Stimulated activated naive CD4-positive, alpha-beta T cell treated with Interleukin-2 at 50 U/mL for 16 hours (primary cell): ENCODE measurements at places on chromosomes 4 and X.

- DNase-seq: no peak
Measured at GRCh38 chr4:151052785-151053184, 37.7 kb upstream of the LRBA start.

- no peak for DNase-seq
Measured at GRCh38 chrX:149372866-149373265, 132.2 kb downstream of the IDS start.

DNA sequence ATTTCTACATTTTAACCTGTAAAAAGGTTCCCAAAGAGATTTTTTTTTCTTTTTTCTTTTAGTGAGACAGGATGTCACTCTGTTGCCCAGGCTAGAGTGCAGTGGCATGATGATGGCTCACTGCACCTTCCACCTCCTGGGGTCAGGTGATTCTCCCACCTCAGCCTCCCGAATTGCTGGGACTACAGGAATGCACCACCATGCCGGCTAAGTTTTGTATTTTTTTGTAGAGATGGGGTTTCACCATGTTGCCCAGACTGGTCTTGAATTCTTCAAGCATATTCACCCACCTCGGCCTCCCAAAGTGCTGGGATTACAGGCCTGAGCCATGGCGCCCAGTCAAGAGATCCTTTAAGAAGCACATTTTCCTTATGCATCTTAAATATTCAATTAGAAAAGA lies 12.6 kb downstream of the RHOH start:
- DNase-seq: no peak

- DNase-seq: no peak
Measured at GRCh38 chr4:6264225-6264540, 5.5 kb upstream of the WFS1 start.

DNA sequence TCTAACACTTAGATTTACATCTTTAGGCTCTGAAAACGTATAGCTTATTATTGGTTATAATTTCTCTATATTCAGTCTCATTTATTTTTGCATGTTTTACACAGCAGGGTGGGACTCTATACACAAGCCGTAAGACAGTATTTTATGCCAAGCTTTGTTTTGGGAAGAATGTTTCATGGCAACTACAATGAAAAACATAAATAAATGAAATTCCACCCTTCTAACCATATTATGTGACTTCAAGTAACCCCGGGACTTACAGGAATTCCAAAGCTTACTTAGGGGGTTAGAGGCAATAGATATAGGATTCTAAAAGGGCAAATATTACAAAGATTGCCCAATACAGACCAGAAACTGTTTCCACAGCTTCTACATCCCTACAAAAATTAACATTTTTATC lies 370.9 kb downstream of the PRR32 start:
- no peak for DNase-seq

GRCh38 chrX:68870357-68870756 lies 41.5 kb downstream of the EFNB1 start:
- DNase-seq: no peak

DNA sequence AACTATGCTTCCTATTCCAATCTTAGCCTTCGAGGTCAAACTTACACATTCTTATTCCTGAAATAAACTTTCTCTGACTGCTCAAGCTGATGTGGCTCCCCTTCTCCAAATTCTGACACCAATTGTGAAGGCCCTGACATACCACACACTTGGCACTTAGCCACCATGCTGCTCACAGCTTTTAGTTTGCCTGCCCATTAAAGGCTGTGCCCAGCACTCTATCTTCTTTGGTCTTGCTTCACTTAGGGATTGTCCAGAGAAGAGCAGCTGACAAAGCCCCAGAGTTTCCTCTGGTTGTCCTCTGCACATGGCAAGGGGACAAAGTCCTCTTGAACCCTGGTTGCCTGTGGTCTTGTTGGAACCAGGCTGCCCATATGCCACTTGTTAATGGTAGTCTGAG lies 126.1 kb downstream of the ARHGEF9 start:
- DNase-seq: no peak

GRCh38 chrX:130147631-130148030 lies 18.0 kb downstream of the AIFM1 start:
- DNase-seq: no peak

GRCh38 chr4:118711052-118711451 lies 25.9 kb downstream of the METTL14 start:
- no peak for DNase-seq

GRCh38 chrX:68273887-68274286 lies 159.4 kb downstream of the OPHN1 start:
- no peak for DNase-seq

DNA sequence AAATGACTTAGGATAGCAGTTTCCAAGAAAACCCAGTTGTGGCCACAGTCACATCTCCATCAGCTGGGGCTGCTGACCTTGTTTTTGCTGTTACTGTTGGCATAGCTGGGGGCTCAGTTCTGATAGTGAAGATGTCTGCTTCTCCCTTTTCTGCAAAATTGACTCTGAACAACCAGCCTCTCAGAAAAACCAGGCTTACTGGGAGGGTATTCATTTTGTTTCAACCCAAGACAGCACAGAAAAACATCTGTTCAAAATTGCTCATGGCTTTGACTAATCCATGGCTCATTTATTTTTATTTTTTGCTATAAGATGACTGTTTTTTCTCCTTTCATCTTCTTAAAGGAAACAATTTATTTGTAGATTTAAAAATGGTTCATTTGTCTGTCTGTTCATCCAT lies 53.1 kb downstream of the RASL11B start:
- DNase-seq: no peak

DNA sequence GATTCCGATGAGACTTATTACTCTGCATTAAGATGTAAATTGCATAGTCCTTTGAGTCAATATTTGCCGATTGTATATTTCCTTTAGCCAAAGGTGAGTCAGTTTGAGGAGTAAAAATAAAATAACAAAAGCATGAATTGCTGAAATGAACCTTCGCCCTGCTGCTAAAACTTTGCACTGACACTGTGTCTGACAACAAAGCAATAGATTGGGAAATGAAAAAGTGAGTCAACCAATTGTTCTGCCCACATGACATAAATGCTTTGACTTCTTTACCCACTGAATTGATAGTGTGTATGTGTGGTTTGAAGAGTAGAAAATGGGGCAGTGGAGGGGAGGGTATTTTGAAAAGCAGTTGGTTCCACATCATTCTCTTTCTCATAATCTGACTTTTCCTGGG lies 88.4 kb upstream of the AFF2 start:
- DNase-seq: no peak

GRCh38 chr4:167469436-167469835 lies 235.1 kb upstream of the SPOCK3 start:
- DNase-seq: no peak

DNA sequence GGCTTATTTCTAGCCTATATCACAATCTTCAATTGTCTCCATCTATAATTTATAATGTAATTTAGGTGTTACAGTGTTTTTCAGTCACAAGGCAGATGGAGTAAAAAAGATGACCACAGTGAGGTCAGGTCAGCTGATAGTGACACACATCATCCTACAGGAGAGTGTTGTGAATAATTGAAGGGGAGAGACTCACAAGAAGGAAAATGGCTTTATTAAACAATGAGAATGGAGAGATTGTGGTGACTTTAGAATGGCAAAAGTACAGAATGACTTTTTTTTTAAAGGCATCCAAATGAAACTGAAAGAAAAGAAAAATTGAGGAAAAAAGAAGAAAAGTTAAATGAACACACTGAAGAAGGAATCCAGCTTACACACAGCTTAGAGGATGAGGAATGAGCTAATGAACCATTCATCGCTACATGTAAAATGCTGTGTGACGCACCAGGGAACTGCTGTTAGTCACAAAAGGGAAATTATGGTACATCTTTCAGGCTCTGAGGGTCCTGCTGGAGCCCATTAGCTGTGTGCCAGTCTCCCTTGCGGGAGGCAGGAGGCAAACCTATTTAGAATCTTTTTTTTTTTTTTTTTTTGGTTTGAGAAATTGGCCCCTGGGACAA lies 56.6 kb downstream of the SPRY1 start:
- DNase-seq: no peak

- no peak for DNase-seq
Measured at GRCh38 chr4:137559801-137560200, 27.5 kb upstream of the PCDH18 start.

DNA sequence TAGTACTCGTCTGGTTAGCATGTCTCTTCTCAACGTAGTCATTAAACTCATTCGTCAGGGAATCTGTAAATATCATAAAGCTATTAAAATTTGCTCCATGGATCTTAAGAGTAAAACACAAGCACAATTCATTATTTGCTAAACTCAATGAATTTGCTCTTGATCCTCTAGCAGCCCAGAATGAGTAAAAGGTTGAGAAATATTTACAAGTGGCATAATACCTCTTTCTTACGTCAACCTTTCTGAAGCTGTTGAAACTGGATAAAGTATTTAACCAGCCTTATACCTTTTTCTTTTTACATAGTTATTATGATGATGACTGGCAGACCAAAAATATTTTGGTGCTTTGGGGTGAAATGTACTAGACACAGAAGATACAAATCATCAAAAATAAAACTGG lies 66.9 kb downstream of the LUZP4 start:
- no peak for DNase-seq

DNA sequence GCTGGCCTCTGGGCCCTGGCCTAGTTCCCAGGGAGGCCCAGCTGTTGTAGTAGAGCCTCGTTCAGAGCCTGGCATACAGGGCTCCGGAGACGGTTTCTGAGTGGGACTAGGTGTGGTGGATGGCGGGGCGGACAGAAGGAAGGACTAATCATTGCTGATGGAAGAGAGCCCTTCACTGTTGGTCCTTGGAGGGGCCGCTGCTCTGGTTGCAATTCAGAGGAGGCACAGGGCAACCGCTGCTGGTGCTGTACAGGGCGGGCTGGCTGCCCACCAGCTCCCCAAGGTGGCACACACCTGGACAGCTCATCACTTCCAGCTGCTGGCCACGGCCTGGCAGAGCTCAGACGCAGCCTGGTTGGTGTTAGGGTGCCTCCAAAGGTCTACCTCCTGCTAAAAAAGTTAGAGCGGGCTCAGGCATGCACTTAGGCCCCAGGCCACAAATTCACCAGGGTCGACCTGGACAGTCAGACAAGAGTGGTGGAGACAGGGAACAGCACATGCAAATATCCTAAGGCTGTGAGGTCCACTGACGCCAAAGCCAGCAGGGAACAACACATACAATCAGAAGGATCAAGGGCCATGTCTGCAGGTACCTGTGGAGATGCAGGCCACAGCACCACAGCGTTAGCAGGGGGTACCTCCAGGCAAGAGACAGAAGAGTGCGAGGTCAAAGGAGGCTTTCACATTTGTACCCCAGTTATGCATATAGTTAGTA lies 7.5 kb upstream of the RNF4 start:
- no peak for DNase-seq

GRCh38 chrX:2500803-2501558 lies at the start of the genes DHRSX and ZBED1:
Gene DHRSX, minus strand, starts transcription at chrX:2500976. Its CDS starts 51 bp downstream, at chrX:2500925.
Gene ZBED1, minus strand, starts transcription at chrX:2500976. Its CDS starts 10,257 bp downstream, at chrX:2490719.
- DNase-seq: no peak

GRCh38 chr4:158169506-158169905 lies 3.3 kb downstream of the GASK1B start:
- DNase-seq: no peak

DNA sequence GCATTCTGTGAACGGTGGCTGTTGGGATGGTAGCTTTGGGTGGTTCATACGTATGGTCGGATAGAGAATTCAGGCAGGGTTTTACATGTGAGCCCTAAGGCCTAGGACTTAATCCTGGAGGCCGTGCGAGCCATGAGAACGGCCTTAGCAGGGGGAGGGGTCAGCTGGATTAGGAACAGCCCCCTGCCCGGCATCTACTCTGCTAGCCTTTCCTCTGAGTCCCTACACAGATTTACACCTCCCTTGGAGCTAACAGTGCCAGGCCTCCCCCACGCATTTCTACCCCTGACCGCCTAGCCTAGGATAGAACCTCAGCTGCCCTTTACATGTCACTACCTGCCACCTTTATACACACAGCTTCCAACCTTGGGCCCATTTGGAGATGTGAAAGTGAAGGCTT lies 7.1 kb downstream of the PRAF2 start:
- DNase-seq: no peak

DNA sequence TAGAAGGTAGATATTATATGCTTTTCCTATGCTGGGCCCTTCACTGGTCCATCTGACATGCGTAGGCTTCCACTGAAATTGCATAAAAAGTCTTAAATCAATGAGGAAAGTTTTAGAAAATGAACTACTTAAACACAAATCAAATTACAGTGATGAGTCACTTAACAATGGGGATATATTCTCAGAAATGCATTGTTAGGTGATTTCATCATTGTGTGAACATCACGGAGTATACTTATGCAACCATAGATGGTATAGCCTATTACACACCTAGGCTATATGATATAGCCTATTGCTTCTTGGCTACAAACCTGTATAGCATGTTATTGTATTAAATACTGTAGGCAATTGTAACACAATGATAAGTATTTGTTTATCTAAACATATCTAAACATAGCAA lies 10.3 kb downstream of the STAP1 start:
- no peak for DNase-seq

DNA sequence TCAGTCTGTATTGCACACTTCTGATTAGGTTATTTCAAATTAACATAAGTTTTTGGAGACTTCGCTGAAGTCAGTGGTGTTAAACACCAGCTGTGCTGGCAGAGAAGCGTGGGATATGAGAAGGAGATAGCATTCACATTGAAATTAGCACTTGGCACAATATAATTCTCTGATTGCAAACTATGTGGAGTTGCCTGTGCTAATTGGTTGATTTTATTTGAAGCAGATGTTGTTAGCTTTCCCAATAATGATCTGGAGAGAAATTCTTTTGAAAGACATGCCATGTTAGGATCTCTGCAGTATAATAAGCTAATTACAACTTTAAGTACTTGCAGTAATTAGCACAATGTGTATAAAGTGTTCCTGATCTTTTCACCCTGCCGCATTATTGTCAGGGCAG lies 367.4 kb upstream of the ARX start:
- DNase-seq: no peak

DNA sequence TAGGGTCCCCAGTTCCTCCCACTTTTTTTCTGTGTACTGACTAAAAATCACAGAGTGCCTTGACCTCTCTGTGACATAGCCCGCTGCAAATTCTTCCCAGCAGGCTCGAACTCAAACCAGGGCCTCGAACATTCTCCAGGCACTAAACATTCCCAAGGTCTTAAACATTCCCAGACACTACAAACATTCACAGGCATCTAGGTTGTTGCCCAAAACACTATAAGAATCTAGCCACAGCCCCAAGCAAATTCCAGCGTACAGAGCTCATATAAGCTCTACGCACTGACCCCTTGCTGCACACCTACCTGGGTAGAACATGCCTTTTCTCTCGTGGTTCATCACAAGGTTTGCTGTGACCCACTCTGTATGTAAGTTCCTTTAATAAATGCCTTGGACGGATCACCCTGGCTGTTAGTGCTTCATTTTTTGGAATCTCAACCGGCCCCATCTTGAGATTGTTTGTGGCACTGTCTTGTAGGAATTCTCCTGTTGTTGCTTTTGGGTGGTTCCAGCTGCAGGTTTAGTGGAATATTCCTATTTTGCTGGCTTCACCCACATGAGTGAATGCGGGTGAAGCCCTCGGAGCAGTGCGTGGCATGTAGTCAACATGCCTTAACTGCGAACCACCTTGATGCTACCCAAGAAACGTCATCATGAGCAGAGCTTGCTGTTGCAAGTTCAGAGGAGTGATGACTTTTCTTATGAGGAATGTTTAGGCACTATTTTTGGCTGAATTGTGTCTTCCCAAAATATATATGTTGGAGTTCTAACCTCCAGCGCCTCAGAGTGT lies 230.0 kb downstream of the HS3ST1 start:
- no peak for DNase-seq
